ENCODE measurements at places on chromosomes 4 and X.

DNA sequence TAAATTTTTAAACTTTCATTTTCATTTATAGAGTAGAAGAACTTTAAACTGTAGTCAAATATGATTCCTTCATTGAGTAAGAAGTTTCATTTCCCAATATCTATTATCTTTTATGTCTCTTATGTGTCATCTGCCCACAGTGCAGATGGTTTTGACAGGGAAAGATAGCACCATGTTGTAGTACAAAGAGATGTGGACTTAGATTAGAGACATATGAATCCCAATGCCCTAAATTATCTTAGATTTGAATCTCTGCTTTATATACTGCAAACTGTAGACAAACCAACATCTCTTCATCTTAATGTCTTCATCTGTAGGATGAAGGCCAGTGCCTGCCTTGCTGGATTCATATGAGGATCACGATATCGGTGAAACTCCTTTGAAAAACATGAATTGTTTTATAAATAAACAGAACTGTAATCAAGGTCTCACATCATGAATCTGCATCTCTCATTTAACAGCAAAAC lies 217.5 kb downstream of the BANK1 start:
- peak; percentile 61 for DNase-seq

GRCh38 chrX:130543603-130544325 lies 142.0 kb downstream of the RBMX2 start:
- no peak for DNase-seq

GRCh38 chr4:1961563-1961962 lies 47.2 kb downstream of the NELFA start:
- no peak for DNase-seq

DNA sequence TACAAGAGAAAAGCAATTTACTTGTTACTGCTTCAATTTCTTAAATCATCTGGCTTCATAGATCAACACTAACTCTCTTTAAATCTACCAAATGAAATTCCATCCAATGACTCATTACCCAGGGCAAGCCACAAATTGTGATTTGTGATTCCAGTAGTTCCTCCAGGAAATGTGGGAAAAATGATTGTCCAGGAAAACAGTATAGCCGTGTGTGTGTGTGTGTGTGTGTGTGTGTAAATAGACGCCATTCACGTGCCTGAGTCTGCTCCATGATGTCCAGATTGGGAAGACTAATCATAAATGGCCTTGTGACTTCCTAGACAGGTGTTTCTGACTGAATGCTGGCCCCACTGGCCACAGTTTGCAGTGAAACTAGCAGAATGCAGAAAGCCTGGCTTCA lies 121.3 kb downstream of the HS6ST2 start:
- no peak for DNase-seq

- no peak for DNase-seq
These were observed 1.6 kb downstream of the KDR start for GRCh38 chr4:55123791-55124190.

DNA sequence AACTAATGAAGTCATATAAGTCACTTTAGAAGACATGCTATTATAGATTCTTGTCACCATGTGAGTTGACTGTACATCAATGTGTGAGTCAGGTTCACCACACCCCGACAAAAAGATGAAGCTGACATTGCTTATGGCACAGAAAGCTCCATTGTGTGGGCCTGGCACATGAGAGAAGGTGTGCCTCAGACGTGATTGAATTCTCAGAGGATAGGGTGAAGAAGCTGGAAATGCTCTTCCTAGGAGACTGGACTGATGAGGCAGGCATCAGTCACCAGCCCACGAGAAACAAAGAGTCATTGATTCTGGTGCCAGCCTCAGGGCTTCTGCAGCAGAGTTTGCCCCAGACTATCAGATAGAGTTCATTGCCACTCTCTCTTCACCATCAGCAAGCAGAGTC lies 35.9 kb upstream of the LRAT start:
- no peak for DNase-seq

DNA sequence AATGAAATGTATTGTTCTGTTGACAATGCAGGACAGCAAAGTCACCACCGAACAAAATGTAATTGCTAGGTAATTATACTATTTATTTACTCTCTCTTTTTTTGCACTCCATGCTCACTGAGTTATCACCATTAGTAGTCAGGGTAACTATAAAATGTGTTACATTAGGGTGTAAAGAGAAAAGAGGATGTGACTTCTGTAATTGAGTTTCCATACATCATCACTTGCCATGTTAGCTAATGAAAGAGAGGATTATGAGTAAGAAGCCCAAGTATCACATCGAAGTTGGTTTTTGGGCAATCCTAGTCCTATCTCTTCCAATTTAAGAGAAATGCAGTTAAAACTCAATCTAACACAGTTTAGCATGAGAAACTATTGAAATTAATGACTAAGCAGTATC lies 7.6 kb downstream of the ZXDA start:
- no peak for DNase-seq

DNA sequence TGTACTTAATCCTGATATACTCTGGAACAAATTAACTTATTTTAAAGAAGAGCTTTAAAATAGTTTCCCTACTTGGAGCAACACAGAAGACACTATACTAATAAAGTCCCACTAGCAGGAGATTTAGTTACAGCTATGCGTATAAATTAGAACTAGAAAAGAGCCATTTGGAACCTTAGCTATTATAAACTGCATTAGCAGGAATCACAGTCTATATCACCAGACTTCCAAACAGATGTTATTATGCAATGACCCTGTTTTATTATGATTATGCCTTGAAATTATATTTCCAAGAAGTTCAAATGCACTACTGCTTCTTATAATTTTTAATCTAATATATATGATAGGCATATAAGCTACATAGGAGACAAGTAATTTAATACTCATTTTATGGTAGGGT lies 95.5 kb upstream of the WDR44 start:
- DNase-seq: no peak

GRCh38 chrX:101931136-101931487 lies 715 bp downstream of the ZMAT1 start:
- peak; percentile 54 for DNase-seq

DNA sequence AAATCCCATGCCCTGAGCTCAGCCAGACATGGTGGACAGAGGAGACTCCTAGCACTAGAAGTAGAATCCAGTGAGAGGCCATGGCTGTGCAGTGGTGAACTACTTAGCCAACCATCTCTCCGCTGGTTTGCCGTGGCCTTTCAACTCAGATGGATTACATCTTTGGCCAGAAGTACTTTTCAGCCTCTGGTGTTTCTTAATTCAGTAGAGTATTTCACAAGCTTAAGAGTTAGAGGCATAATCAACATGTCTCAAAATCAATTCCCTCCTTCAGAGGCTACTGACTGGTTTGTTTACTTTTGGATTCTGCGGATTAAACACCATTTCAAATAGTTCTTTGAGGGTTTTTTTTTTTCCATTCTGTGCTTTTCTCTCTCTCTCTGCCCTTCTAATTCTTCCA lies 91.1 kb upstream of the PGRMC2 start:
- DNase-seq: no peak

GRCh38 chr4:42655921-42656678 lies 805 bp downstream of the ATP8A1 start:
- DNase-seq: peak; percentile 71

DNA sequence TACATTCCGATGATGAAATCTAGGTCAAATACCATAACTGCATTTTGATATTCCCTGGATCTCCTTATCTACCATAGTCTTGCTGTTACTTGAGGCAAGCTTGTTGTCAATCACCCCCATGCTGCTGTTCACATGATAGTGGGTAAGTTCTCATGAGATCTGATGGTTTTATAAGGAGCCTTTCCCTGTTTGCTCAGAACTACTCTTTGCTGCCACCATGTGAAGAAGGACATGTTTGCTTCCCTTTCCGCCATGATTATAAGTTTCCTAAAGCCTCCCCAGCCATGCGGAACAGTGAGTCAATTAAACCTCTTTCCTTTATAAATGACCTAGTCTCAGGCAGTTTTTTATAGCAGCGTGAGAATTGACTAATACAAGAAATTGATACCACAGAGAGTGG lies 432.0 kb downstream of the GLUD2 start:
- peak; percentile 0 for DNase-seq

DNA sequence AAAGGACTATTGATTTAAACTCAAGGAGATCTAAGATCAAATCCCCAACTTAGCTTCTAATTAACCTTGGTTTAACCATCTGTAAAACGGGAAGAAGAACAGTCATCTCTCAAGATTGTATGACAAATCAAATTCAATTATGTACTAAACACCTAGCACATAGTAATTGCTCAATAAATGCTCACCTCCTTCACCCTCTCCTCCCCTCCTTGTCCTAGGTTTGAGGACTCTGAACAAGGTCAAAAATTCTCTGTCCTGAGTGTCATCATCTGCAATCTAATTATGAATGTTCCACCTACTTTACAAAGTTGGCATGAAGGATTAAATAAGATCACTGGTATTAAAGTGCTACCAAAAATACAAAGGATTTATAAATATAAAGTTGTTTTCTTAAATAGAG lies 320.1 kb upstream of the PPARGC1A start:
- no peak for DNase-seq

DNA sequence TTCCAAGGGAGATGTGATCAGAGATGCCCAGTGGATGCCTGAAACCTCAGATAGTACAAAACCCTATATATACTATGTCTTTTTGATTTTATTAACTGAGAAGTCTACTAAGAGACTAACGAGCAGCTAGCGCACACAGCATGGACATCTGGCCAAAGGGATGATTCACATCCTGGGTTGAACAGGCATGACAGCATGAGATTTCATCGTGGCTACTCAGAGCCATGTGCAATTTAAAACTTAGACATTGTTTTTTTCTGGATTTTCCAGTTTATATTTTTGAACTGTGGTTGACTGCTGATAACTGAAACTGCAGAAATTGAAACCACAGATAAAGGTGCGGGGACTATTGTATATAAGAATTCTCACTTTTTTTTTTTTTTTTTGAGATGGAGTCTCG lies 2252.9 kb upstream of the AGA start:
- DNase-seq: peak; percentile 30

GRCh38 chrX:118420462-118420861 lies 74.6 kb downstream of the WDR44 start:
- DNase-seq: peak; percentile 20

DNA sequence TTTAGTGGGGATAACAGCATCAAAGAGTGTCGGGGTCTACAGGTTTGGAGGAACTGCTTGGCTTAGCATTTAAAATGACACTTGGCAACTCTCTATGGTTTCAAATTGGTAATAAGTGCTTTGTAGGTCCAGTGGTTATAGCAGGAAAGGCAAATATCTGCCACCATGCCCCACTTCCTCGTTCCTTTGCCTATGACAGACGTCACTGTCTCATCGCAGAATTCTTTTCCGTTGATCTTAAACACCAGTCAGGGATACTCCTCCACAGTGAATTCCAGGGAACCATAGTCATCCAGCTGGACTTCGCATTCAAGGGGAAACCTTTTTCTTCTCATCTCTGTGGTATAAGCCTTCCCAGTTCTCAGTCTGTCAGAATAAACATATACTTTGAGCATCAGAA lies 319.1 kb downstream of the GPAT3 start:
- DNase-seq: no peak

DNA sequence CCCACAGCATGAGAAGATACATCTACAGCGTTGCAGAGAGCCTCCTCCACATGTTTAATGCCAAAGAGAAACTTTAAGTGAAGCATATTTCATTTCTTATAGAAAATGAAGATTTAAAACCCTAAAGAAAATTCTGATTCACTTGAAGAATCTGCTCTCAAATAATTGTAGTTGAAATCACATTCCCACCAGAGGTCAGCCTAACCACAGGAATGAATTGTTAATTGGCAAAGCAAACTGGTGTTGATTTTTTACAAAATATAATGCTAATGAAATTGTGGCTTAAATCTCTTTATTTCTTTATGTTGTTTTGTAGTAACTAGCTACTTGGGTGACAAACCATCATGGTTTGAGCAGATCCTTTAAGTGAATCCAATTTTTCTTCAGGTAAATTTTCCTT lies 31.1 kb upstream of the WDR17 start:
- DNase-seq: peak; percentile 70

- DNase-seq: no peak
These were observed 128.0 kb downstream of the AFAP1 start for GRCh38 chr4:7811536-7812191.

- DNase-seq: peak; percentile 87
These were observed 7.9 kb downstream of the BDH2 start for GRCh38 chr4:103091601-103092223.

DNA sequence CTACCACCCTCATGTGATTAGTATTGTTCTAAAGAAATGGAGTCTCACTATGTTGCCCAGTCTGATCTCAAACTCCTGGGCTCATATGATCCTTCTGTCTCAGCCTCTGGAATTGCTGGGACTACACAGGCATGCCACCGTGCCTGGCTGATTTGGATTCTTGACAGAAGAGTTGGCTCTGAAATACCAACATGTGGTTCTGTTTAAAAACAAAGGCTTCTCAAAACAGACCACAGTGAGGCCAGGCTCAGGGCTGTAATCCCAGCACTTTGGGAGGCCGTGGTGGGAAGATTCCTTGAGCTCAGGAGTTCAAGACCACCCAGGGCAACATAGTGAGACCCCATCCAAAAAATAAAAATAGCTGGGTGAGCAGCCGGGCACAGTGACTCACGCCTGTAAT lies 126.7 kb downstream of the DHRSX start:
- DNase-seq: no peak

- DNase-seq: no peak
These were observed 51.3 kb downstream of the PCDH19 start for GRCh38 chrX:100358766-100359165.

DNA sequence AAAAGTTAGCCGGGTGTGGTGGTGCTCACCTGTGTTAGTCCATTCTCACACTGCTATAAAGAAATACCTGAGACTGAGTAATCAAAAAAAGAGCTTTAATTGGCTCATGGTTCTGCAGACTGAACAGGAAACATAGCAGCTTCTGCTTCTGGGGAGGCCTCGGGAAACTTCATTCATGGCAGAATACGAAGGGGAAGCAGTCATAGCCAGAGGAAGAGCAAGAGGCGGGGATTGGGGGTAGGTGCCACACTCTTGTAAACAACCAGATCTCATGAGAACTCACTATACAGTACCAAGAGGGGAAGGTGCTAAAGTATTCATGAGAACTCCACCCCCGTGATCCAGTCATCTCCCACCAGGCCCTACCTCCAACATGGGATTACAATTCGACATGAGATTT lies 64.1 kb downstream of the BEND4 start:
- peak; percentile 5 for DNase-seq

GRCh38 chr4:147118528-147118927 lies 172.9 kb upstream of the TTC29 start:
- no peak for DNase-seq

GRCh38 chr4:52883707-52884669 lies 21.9 kb downstream of the RASL11B start:
- peak; percentile 10 for DNase-seq

GRCh38 chr4:139934708-139935195 lies 219.2 kb downstream of the MAML3 start:
- DNase-seq: no peak

GRCh38 chrX:154660541-154660940 lies 7.2 kb upstream of the CTAG2 start:
- DNase-seq: no peak

Measured in hematopoietic multipotent progenitor cell treated with erythropoietin and hydrocortisone succinate and interleukin-3 and kit ligand, for 4 days (in vitro differentiated cells).